Activated CD4-positive, alpha-beta T cell treated with anti-CD3 and anti-CD28 coated beads, Interleukin-10, Interleukin-2, amounts not matched to agents 100 ng/mL and 50 ng/mL, durations not matched to agents 16 hours and 8 hours (primary cell): ENCODE measurements at places on chromosomes 13 and 19.

- DNase-seq = no peak
These were observed 7.7 kb upstream of the MISP start for GRCh38 chr19:743168-743687.

DNA sequence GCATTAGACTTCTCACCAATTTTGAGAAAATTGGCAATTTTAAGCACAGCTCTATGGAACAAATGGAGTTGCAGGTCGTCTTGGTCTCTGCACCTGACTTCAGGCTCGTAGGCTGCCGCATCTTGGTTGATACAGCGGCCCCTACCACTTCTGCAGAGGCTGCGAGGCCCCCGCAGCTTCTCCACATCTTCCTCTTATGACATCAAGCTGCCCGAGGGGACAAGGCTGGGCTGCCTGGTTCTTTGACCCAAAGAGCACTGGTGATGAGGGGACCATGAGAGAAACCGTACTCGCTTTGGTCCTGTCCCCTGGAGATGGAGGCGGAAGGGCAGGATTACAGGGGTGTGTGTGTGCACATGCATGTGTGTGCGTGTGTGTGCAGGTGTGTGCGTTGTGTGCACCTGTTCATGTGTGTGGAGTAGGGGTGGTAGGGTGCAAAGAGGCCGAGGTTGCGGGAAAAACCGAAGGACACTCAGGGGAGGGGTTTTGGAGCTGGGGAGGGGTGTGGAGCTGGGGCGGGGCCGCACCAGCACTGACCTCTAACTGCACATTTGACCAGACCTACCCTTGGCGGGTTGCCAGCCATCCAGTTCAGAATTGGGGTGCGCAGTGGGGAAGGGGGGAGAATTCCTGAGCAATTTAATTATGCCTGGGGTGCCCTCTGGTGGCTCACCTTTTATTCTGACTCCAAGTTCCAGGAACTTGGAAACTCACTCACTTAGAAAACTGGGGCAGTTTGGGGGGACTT is 65.1 kb upstream of the ARHGEF7 start:
- DNase-seq = peak; percentile 16

DNA sequence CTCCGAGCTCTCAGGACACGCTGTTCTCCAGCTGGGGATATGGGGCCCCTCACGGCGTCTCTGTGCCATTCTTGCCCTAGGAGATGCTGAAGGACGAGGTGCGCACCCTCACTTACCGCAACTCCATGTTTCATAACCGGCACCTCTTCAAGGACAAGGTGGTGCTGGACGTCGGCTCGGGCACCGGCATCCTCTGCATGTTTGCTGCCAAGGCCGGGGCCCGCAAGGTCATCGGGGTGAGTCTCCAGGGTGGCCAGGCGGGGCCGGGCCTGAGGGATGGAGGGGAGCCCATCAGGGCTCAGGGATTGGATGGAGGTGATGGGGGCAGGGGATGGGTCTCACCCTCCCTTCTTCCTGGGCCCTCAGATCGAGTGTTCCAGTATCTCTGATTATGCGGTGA is 4.8 kb downstream of the PRMT1 start:
- no peak for DNase-seq

DNA sequence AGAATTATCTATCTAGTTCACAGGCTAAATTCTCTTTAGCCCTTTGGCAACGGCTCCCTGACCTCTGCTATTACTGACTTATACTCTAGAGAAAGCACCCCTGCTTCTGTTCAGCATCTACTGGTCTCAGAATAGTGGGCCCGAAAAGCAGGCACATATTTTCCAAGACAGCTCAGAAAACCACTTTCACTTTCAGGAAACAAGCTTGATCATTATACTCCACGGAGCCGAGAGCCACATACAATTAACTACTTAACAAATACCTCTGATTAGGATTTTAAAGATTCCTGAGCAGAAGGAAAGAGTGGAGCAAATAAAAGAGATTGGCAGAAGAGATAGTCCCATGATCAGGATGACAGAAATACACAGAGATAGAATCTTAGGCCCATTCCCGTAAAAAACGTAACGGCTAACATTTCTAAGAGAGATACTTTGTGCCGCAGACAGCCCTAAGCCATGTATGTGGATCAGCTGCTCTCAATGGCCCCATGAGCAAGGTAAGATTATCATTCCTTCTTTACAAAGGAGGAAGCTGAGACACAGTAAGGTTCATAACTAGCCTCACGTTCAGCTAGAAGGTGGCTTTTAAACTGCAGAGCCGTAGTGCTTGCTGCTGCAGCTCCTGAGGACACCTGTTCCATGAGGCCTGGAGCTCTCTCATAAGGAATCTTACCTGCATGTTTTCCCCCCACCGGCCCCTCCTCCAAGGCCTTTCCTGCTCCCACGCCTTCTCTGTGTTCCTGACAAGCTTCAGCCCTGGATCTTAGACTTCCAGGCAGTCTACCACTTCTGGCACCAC is 227.2 kb downstream of the FOXO1 start:
- DNase-seq = peak; percentile 51

- DNase-seq = no peak
These were observed 518.4 kb upstream of the SLITRK1 start for GRCh38 chr13:84400706-84401105.

GRCh38 chr19:30105727-30106126 is 163.7 kb downstream of the URI1 start:
- DNase-seq = peak; percentile 2

DNA sequence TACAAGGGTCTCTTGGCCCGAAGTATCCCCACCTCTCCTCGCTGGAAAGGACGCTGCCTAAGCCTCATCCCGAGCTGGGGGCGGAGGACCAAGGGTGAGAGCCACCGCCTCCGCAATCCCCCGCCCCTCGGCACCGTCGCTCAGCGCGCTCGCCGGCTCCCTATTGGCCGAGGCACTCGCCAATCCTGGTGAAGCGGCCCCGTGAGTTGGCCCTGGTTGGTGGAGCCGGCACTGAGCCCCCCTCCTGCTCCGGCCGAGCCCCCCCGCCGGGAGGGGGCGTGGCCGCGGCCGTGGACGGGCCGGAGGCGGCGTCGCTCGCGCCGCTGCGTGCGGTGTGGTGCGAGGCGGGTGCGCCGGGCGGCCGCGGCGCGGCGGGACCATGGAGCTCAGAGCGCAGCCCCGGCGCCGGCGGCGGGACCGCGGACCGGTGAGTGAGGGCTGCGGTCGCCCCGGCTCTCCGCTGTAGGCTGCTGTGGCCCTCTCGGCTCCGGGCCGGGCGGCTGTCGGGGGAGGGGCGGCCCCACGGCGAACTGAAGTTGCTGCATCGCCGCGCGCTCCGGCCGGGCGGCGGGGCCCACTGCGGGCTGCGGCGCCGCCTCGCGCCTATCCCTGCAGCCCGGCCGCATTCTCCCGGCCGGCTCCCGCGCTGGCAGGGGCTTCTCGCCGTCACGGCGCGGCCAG is at the start of gene WASF3:
Gene WASF3 (plus strand): TSS at position 291 of the 681 bp plus-strand sequence. CDS start 84,588 bp downstream, outside the sequence.
- DNase-seq = peak; percentile 80

- no peak for DNase-seq
These were observed 88.8 kb downstream of the ARHGEF7 start for GRCh38 chr13:111203736-111204389.
